Stimulated activated CD4-positive, alpha-beta T cell treated with anti-CD3 and anti-CD28 coated beads, Interleukin-1b, Interleukin-23, amount 100 ng/mL, for 4 hours (primary cell): ENCODE measurements at places on chromosomes 2 and 18.

GRCh38 chr18:38571651-38572050 is 1006.1 kb upstream of the CELF4 start:
- DNase-seq = no peak

- DNase-seq = no peak
Observed at GRCh38 chr2:212299333-212299732, 239.3 kb downstream of the ERBB4 start.

DNA sequence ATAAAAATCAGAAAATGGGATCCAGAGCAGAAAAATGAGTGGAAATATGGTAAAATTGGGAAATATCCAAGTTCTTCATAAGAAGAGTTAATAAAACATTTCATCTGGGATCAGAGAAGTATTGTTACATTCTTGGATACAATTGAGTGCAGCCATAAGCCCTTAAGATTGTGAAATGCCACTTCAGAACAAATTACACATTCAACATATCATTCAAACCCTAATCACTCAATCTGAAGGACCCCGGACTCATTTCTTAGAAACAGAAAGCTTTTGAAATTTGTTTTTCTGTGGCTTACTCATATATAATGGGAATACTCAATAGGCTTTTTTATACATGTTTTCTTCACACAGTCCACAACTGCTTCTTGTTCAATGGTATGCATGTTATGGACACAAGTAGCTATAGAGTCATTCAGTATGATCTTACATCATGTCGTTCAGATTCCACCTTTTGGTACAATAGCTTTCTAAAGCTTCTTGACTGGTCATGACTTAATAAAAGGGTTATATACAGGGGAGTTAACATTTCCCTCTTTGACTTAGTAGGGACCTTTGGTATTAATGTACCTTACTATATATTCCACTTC is 39.9 kb downstream of the SCN7A start:
- DNase-seq = no peak

DNA sequence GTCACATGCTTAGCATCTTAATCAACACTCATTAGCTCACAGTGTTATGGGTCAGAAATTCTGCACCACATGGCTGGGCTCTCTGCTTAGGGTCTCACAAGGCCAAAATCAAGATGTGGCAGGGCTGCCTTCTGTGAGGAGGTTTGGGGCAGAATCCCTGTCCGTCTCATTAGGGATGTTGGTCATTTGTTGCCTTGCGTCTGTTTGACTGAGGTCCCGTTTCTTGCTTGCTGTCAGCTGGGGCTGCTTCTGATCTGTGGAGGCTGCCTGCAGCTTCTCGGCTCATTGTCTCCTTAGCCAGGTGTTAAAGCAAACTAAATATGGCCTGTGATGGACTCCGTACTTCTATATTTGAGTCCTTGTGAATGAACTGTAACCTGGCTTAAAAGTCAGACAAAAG is 146.5 kb downstream of the NDUFA10 start:
- DNase-seq = no peak

GRCh38 chr2:217900010-217900779 is 102.6 kb downstream of the TNS1 start:
- DNase-seq = no peak

DNA sequence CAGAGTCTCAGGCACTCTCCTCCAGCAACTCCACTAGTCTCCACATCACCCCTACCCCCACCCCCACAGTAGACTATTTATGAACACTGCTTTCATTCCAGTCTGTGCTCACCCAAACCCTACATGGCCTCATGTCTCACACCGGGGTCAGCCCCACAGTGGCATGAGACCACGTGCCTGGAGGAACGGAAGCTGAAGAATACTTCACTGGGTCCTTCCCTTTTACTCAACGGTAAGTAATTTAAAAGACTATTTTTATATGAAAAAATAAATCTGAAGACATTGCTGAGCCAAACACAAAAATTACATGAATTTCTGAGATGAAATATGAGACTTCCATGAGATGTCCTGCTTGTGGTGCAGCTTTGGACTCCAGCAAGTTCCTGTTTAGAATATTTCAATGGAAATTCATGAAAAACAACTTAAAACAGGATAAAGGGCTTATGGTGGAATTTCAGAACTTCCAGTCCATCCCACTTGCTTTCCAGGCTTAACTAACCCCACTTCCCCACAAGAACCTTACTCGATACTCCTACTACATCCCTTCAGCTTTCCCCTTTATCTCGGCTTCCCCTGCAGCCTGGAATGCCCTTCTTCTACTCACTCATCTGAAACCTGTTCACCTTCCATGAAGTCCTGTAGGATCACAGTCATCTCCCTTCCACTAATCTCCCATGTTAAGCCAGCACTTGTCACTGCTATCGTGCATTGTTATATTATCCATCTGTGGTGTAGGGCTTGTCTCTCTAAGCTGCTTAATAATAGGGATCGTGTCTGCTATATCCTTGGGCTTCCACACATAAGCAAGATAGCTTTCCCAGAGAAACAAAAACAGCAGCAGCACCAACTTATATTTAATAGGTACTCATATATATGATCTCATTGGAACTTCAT is 47.9 kb downstream of the SLC14A1 start:
- DNase-seq = no peak

- DNase-seq = no peak
Observed at GRCh38 chr2:24073816-24074215, 2.3 kb downstream of the SF3B6 start.

GRCh38 chr2:160820691-160821090 is 327.1 kb upstream of the RBMS1 start:
- no peak for DNase-seq

GRCh38 chr2:27128668-27129571 is 5.3 kb downstream of the ABHD1 start:
- DNase-seq = no peak

- DNase-seq = no peak
Observed at GRCh38 chr2:33373986-33374385, 102.5 kb upstream of the RASGRP3 start.

DNA sequence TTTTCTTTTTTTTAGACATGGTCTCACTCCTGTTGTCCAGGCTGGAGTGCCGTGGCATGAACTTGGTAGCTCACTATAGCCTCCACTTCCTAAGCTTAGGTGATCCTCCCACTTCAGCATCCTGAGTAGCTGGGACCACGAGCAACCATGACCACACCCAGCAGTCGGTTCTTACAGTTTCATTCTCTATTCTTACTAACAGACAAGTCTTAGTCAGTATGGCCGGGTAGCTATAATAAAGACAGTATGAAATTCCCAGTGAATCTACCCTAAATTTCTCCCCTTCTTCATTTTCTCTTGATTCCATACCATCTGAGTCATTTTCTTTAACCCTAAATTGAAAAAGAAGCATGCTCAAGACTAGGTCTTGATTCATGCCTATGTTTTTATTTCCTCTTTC is 775.3 kb upstream of the NRXN1 start:
- no peak for DNase-seq

DNA sequence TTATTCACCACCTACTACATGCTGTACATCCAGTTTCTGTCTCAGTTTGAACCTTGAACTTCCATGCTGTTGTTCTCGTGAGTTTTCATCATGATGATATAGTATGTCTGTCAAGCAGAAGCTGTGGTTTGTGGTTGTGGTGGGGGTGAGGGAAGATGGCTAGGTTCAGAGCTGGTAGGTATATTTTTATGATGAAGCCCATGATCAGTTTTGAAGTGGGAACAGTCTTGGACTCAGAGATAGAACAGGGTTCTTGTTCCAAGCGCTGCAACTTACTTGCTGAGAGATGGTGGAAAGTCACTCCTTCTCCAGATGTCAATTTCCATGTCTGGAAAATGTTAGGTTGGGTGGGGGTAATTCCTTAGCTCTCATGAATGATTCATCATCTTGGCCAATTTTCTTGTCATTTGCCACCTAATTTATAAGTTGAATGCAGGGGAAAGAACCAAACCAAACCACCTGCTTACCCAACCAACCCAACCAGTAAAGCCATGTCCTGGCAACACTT is 21.6 kb downstream of the PMAIP1 start:
- DNase-seq = no peak

- no peak for DNase-seq
Observed at GRCh38 chr2:237490009-237490711, 3.1 kb downstream of the MLPH start.

DNA sequence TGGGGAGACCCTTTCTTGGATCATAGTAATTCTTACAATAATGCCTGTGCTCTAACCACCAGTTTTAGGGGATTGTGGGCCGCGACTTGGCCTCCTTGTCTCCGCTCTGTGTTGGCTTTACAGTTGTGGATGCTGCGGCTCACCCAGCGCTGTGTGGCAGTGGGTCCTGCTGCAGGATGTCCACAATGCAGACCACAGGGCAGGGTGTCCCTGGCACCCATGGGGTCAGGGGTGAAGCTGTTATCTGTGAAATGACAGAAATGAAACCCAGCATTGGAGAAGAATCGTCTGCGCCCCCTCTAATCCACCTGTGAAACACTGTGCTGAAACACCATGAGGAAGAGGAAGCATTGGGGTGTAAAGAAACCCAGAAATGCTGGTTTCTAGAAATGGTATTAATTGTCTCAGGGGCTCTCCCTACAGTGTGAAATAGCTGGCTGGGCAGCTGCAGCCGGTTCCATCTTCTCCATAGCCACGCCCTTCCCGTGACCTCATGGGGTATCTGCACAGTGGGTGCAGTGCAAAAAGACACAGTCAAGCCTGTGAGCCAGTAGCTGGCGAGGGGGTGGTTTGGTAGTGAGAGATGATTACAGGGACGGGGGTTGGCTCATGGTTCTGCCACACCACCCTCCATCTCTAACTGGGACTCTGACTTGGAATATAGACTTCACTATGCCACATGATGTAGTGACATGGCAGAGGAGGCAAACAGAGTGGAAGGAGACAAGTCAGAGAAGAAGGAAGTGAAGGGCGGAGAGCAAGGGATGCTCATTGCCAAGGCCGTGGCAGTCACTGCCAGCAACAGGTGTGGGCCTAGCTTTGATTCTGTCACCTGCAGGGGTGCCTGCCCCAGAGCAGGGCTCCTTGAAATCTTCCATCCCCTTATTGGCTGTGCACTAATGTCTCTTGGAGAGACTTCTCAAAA is 16.2 kb downstream of the INPP4A start:
- DNase-seq = peak; percentile 49

- DNase-seq = no peak
Observed at GRCh38 chr2:32663864-32664263, 36.0 kb downstream of the TTC27 start.

DNA sequence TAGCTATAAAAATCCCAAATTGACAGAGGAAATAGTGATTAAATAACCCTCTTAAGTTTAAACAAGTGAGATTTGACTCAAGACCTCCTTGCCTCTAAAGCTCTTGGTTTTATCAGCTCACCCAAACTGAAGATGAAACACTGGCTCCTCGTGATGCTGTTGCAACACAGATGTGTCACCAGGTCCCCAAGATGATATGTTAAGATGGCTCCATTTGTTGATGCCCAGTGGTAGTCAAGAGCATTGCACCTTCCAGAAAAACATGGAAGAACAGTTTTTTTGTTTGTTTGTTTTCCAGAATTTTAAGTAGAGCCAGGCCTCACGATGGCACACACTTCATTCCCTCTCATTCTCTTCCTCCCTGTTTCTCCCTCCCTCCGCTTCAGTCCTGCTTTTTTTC is 399.8 kb downstream of the TXNL1 start:
- no peak for DNase-seq

DNA sequence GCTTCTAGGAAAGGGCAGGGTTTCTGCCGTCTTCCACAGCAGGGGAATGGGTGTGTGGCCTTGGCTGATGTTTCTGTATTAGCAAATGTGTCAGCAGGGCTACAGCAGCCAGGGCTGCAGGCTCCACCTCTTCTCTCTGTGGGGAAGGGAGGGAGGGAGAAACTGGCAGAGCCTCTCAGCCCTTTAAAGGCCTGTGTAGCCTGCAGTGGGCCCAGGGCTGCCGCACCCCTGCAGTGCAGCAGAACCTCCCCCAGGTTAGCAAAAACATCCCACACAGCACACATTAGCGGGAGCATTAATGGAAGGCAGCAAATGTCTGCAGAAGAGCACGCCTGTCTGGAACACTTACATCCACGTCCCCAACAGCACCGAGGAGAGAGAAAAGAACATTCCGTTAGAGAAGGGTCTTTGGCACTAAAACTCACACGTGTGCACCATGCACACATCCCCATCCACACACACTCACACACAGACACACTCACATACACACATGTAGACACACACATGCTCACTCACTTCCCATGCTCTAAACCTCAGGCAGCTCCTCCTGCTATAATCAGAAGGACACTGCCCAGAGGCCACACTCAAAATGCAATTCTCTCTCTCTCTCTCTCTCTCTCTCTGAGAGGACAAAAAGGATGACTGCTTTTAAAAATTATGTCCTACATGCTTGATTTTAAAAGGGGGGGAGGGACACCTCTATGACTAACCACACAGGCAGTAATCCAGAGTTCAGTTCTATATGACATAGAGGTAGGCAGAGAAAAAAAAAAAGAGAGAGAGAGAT is 24.1 kb downstream of the MRPL35 start:
- DNase-seq = no peak

DNA sequence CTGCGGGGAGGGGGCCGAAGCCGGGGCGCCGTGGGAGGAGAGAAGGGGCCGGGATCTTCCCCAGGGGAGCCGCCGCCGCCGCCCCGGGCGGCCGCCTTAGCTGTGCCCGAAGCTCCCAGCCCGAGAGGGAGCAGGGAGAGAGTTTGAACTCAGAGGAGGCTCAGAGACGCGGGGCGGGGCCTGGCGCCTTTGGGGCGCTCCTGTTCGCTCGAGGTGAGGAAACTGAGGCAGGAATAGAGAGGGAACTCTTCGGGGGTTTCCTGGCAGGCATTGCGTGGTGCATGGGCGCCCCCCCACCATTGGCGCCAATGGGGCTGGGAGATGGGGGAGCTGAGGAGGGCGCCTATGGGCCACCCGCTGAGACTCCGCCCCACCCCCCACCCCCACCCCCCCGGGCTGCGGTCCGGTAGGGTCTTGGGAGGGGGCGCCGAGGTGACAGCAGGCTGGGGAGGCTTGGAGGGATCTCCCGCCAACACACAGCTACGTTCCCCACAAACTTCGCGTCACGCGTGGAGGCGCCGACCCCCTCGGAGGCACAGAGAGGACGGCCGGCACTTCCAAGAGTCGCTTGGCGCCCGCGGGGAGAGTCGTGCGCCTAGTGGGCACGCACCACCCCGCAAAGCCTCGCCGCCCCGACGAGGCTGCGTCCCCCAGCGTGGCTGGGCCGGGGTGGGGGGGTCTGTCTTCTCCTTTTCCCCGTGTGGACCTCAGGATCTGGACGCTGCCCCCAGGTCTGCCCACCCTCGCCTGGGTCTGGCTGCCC is 680 bp downstream of the CTDSP1 start:
- DNase-seq = no peak

DNA sequence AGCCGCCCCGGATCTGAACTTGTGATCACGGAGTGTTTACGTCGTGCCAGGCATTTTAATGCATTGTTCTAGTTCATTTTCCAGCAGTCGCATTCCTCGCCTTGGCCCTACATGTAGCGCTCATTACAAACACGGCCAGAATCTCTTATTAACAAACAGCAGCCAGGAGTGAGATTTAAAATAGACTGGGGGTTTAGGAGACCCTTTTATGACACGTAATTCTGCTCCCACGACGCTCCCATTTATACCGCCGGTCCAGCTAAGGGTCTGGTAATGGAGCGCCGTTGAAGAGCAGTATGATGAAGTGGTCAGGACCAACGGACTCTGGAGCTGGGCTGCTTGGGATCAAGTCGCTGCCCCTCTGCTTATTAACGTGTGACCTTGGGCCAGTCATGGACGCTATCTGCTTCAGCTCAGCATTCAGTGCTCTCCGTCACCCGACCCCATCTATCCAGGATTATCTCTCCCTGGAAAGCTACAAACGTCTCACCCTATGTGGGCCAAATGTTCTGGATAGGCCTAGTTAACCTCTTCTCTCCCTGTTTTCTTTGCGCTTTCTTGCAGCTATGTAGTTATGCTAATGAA is 745 bp downstream of the MSH2 start:
- DNase-seq = no peak

GRCh38 chr2:26347286-26347865 is 787 bp upstream of the ADGRF3 start:
- DNase-seq = no peak

GRCh38 chr2:99605036-99605435 is 115.2 kb upstream of the REV1 start:
- DNase-seq = no peak
